ENCODE measurements at places on chromosomes 16 and 17.

DNA sequence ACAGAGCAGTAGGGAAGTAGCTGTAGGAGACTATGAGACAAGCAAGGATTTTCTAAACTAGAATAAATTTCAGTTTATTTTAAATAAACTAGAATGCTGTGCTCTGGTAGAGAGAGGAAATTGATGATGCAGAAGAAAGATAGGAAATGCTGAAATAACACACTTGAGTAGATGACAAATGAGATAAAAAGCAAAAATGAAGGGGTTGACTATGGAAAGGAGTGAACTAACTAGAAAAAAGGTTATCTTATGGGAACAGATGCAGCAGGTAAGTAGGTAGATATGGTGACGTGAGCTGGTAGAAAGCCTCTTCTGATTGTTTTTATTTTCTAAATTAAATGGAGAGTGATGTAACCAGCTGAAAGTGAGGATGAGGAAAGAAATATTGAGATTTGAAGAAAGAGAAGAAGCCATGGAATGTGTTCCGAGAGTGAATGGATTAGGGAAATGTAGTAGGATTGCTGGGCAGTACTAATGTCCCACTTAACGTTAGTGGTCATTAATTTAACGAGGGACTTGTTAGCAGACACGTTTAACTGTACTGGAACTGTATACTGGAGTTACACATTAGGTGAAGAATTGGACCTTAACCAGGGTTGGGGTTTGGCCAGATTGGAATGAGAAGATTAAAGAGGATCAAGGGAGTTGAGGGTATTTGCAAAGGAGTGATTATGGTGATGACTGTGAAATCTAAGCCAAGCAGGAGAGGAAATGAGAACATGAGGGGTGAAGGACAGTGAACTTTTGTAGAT is 196.5 kb downstream of the TANC2 start:
- DNase-seq, result no peak

DNA sequence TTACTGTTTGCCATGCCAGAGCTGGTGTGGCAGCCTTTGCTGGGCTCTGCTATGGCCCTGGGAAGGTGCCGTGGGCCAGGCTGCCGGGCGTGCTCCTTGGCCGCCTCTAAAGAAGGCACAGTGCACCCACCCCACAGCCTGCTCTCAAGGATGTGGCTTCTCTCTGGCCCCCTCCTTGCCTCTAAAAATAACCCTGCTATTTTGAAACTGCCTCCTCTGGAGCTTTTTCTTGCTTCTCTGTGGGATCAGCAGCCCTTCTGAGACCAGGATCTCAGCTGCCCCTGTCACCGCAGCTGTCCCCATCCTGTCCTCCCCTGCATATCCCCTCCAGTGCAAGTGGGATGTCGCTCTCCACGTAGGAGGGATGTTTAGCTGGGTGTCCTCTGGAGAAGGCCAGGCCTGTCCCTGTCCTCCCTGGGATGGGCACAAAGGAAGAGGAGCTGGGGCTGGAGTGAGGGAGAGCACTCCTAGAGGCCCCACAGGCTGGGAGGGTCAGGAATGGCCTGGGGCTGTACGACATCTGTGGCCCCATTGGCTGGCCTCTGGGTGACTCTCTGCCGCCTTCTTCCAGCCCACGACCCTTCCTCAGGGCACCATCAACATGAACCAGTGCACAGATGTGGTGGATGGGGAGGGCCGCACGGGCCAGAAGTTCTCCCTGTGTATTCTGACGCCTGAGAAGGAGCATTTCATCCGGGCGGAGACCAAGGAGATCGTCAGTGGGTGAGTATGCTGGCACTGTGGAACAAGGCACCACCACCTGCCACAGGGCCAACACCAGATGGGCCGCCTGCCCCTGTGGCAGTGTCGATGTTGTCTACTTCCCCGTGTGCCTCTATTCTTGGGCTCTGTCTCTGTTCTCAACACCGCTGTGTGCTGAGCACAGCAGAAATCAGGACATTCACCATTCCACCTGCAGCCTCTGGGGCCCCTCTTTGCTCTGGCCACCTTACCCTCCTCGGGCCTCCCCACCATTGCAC is 79.7 kb downstream of the PLD6 start:
- DNase-seq, result no peak

DNA sequence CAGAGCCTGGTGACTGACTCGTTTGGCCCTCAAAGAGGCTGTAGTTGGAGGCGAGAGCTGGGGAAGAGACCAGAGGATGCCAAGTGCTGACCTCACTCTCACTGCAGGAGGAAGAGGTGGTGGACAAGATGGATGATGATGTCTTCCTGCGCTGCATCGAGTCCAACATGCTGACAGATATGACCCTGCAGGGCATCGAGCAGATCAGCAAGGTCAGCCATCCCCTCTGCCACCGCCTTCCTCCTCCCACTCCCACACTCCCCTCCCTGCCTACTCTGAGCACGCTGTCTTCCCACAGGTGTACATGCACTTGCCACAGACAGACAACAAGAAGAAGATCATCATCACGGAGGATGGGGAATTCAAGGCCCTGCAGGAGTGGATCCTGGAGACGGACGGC is 26.9 kb downstream of the POLR2A start:
- DNase-seq, result no peak

GRCh38 chr17:8859027-8859803 is 8.3 kb downstream of the PIK3R6 start:
- DNase-seq, result no peak

GRCh38 chr17:28718333-28719020 is 809 bp upstream of the RAB34 start:
- DNase-seq, result no peak

DNA sequence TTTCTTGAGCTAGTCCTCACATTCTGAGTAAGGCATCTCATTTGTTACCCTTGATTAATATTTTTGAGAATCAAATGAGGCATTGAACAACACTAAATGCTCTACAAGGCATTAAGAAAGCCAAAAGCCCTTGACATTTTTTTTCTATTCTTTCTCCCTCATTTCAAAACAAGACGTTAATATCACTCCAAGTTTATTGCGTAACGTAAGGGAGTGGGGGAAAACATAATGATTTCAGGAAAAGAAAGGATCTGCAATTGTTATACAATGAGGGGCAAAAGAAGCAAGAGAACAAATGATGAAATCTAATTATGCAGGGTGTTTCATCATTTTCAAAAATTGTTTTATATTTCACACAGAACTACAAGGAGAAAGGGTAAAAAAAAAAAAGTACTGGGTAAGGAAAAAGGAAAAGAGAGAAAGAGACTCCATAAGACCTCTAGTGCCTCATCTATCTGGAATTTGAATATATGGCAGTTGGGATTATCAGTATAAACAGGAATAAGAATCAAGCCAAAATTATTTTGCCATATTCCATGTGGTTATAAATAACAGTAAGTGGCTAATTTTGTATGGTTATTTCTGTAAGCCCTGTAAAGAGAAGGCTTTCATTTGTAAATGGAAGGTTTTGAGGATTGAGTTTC is 163.0 kb downstream of the ABCA8 start:
- no peak for DNase-seq

GRCh38 chr17:66580184-66580955 is 254.5 kb upstream of the CACNG5 start:
- DNase-seq, result peak; percentile 57

DNA sequence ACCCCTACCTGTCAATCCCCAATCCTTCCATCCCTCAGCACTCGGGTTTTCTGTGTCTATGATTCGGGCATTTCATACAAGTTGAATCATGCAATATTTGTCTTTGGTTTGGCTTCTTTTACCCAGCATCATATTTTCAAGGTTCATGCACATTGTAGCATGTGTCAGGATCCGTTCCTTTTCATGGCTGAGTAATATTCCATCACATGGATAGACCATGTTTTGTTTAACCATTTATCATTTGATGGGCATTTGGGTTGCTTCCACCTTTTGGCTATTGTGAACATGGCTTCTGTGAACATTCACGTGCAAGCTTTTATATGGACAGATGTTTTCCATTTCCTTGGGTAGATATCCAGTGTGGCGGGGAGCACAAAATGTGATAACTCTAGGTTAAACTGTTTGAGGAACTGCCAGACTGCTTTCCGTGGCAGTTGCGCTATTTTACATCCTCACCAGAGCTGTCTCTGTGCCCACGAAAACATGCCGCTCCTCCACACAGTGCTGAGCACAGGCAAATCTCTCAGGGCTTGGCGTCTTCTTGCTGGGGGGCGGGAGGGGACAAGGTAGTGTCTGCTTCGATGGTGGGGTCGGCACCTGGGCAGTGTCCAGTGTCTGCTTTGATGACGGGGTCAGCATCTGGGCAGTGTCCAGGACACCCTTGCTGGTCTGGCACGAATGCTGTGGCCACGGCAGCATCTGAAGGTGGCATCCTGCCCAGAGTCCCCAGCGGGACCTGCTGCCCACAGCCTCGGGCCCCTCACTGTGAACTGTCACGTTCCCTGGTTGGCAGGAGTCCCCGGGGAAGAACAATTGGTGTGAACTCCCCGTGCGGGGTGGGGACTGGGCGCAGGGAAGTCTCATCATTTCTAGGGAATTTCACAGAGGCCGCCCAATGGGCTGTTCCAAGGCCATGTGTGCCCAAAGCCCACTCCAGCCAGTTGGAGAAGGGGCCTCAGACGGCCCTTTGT is 32.4 kb upstream of the JPH3 start:
- DNase-seq, result no peak

- DNase-seq, result no peak
Measured at GRCh38 chr17:19533718-19534561, at the start of gene SLC47A1. Gene SLC47A1, plus strand, starts transcription at chr17:19533854. Its CDS starts 86 bp downstream, at chr17:19533940.

DNA sequence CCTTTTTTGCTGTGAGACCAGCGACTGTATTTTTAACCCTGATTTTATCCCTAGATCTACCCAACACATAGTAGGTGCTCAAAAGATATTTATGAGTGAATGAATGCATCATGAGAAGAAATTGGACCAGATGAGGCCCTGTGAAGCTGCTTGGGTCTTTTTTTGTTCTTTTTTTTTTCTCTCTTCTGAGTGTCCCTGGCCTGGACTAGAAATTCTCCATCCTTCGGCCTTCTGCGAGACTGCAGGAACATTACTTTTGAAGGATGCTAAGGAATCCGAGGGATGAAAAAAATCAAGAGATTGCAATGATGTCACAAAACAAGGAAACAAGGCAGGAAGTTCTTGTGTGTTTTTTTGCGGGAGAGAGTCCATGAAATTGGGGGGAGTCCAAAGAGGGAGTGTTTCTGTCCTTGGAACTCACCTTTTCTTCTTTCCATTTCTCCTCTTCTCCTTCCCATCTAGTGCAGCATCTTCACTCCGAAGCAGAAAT is 560 bp upstream of the RUSF1 start:
- DNase-seq, result no peak

DNA sequence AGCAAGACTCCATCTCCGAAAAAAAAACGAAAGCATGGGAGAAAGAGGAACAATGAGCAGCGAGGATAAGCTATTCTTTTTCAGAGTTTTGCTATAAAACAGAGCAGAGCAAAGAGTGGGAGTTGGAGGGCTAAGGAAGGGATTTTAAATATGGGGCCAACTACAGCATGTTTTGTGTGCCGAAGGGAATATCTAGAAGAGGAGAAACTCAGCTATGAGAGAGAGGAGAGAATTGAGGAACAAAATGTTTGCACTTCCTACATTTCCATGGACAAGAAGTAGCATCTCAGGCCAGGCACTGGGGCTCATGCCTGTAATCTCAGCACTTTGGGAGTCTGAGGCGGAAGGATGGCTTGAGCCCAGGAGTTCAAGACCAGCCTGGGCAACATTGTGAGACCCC is 13.1 kb upstream of the GRB2 start:
- no peak for DNase-seq

DNA sequence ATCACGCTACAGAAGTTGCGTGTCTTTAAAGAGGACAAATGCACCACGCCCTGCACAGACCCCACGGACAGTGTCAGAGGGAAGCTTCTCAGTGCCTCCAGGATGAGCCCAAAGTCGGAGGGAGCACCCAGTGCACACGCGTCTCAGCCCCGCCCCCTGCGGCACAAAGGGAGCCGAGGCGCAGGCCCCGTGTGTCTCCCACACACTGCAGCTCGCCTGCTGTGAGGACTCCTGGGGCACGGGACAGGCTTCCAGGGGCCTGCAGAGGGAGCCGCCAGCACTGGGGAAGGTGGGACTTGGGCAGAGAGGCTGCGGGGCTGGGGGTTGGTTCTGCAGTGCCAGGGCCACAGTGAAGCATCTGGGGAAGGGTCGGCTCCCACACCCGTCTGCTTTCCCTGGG is 77.4 kb downstream of the LMF1 start:
- DNase-seq, result no peak

GRCh38 chr16:70610273-70611223 is 35.8 kb upstream of the IL34 start:
- no peak for DNase-seq

- no peak for DNase-seq
Measured at GRCh38 chr17:32486111-32486700, 587 bp upstream of the CDK5R1 start.

All from AG04450 (cell line).